Activated CD8-positive, alpha-beta memory T cell treated with anti-CD3 and anti-CD28 coated beads, Interleukin-2, amount 10 ng/mL, durations not matched to agents 7 days and 5 days (primary cell): ENCODE measurements at places on chromosomes 11 and 22. TPM values are rescaled to one million over a fixed set of nuclear protein-coding genes. Genes with fewer than 3 reads are reported as not detected.

TEX54 gene
- not detected for total RNA-seq

IL10RA gene
- total RNA-seq: 247 TPM

KIRREL3 gene
- total RNA-seq: not detected

ZP1 gene
- total RNA-seq: not detected

C11orf87 gene
- total RNA-seq: not detected

- no peak for DNase-seq
Measured at GRCh38 chr11:61693922-61694601, 13.9 kb downstream of the DAGLA start.

DNA sequence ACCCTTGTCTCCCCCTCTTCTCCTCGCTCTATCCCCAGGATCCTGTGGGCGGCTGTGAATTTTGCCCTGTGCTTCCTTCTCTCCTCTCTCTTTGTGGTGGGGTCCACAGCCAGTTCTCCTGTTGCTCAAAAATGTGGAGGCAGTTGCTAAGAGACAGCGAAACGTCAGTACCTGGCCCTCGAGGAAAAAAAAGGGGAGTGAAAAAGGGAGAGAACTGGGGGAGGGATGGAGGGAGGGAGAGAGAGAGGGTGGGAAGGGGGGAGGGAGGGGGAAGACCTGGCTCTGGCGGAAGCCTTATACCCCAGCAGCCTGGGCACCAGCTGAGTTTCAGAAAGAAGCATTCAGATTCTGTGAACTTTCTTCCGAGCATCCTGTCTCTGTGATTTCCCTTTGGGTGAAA, 2.1 kb upstream of the LRRC55 start:
- no peak for DNase-seq

- DNase-seq: no peak
Measured at GRCh38 chr11:100674212-100674611, 12.9 kb upstream of the ARHGAP42 start.
